ENCODE measurements at places on chromosomes 16 and 17. TPM values are rescaled to one million over a fixed set of nuclear protein-coding genes. Genes with fewer than 3 reads are reported as not detected.

JPH3 gene
- total RNA-seq, result not detected

DNA sequence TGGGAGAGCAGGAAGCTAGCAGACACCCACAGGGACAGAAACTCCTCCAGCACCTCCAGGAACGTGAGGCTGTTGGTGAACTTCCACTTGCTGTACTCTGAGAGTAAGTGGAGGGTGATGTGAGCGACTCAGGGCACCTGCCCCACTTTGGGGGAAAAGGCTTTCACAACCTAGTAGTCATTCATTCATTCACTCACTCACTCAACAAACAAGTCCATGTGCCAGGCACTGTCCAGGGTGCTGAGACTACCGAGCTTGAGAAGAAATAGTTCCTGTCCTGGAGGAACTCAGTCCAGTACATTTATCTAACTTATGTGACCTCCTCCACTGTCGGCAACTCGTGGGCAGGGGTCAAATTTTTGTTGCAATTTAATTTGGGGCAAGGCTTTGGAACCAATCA, 26.6 kb downstream of the LGALS9 start:
- no peak for DNase-seq

ORAI3 gene
- total RNA-seq, result 39.0 TPM

DNA sequence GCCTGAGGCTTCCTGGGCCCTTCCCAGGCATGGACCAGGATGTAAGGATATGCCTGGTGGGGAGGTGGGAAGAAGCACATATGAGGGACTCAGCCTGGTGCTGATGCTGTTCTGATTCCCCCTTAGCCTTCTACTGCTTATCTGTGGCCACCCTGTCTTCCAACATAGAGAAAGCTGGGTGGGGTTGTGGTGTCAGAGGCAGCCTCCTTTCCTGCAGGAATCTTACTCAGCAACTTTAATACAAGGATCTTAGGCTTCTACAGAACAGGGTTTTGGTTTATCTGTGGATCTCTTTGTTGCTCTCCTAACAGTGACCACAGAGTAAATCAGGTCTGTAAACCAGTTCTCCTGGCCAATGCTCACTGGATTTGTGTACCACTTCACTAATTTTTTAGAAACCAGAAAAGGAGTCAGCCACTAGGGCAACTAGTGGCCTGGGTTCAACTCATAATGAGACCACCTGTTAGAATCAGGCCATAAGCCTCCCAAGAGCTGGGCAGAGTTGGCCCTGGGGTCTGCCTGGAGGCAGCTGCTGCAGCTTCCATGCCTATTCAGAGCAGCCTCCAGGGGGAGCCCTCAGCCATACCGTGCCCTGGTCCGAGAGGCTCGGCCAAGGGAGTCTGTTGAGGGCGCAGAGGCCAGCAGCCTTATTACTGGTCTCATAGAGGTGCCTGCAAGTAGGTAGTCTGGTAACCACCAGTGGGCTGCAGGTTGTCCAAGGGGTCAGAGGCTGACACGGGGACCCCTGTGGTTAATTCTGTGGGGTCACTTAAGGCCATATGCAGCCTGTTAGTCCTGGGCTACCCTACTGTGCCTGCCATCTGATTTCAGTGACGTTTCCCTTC, 7.1 kb downstream of the HAS3 start:
- no peak for DNase-seq

- no peak for DNase-seq
Observed at GRCh38 chr16:86322283-86322682, 188.0 kb upstream of the FOXF1 start.

DNA sequence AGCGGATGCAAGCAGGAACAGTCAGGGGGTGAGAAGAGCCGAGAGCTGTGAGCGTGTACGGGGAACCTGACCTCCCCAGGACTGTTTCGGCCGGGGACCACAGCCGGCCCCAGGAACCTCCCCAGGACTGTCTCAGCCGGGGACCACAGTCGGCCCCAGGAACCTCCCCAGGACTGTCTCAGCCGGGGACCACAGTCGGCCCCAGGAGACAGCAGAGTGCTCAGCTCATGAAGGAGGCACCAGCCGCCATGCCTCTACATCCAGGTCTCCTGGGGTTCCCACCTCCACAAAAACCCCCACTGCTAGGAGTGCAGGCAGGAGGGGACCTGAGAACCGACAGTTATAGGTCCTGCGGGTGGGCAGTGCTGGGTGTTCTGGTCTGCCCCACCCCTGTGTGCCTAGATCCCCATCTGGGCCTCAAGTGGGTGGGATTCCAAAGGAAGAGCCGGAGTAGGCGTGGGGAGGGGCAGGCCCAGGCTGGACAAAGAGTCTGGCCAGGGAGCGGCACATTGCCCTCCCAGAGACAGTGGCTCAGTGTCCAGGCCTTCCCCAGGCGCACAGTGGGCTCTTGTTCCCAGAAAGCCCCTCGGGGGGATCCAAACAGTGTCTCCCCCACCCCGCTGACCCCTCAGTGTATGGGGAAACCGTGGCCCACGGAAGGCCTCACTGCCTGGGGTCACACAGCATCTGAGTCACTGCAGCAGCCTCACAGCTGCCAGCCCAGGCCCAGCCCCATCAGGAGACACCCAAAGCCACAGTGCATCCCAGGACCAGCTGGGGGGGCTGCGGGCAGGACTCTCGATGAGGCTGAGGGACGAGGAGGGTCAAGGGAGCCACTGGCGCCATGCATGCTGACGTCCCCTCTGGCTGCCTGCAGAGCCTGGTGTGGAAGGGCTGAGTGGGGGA, 4.3 kb downstream of the RHBDF1 start:
- no peak for DNase-seq

- no peak for DNase-seq
Observed at GRCh38 chr16:14436401-14436955, 193.6 kb downstream of the PARN start.
